ENCODE measurements at places on chromosomes 4 and X.

DNA sequence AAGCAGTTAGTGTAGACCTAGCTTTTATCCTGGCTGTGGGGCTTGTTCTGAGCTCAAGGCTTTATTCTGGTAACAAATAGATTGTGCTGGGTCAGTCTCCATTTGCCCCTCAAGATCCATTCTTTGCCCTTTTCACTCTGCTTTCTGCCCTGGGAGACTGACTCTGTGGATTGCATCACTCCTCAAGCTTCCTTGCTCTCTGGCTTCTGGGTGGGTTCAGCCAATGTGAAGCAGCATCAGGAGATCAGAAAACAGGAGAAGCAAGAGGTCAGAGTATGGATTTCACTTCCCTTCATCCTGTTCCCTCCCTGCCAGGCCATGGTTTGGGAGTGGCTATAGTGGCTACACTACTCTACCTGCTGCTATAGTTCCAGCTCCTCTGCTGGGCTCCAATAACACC, 184.1 kb upstream of the NDP start:
- DNase-seq = no peak

GRCh38 chrX:154142950-154143745, 895 bp upstream of the OPN1LW start:
- DNase-seq = no peak

GRCh38 chr4:12926189-12927066, 557.7 kb downstream of the RAB28 start:
- DNase-seq = no peak

GRCh38 chr4:129641179-129641578, 545.2 kb downstream of the C4orf33 start:
- DNase-seq = no peak

DNA sequence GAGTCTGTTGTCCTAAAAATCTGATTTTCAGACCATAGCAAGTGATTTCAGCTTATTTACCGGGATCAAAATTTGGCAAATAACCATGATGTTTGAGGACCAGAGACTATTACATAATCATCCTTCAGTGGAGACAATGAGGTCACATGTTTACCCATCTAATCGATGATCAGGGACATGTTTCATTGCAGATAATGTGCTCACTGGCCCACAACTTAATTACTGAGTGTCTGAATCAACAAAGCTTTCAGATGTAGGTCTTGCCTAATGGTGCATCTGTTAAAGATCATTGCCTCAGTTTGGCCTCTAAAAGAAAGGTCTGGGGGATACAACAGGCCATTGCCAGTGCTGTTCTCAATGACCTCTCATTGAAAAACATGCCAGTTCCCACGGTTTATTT, 42.8 kb upstream of the KLHL34 start:
- no peak for DNase-seq

DNA sequence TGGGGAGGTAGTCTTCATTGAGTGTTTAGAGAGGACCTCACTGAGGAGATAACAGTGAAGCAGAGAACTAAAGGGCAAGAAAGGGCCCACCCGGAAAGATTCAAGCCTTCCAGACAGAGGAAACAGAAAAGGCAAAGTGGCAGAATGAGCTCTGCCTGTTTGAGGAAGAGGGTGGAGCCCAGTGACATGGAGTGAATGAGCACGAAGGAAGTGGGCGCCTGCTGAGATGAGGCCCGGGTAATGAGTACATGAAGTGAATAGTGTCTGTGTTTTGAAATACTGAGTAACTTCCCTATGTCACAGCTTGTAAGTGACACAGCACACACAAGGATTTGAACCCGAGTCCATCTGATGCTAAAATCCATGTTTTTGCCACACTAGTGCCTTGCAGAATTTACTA, 32.5 kb upstream of the TLR2 start:
- DNase-seq = no peak

DNA sequence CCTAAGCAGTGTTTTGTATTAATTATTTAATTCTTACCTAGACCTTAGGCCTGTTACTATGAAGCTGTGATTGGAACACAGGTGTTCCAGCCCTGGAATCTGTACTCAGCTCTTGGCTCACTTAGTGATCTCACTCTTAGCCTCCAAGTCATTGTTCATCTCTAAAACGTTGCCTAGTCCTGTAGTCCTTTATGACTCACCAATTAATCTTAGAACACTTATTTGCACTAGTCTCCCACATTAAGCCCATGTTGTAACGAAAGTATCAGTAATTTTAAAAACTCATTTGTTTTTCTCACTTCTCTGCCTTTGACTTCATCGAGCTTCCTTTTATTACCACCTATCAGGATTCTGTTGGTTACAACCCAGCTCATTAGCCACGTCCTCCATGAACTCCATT, 1224.7 kb upstream of the TENM3 start:
- no peak for DNase-seq

Measured in vagina (tissue), 2 donors.